Heart right ventricle (tissue), 16 donors: ENCODE measurements at places on chromosomes 12 and 14. TPM values are rescaled to one million over a fixed set of nuclear protein-coding genes. Genes with fewer than 3 reads are reported as not detected.
A peak's percentile ranks its signal among the peaks of the same experiment; 100 is the strongest.

GRCh38 chr12:78888568-78888967 lies 24.0 kb downstream of the SYT1 start:
- DNase-seq: no peak

DNA sequence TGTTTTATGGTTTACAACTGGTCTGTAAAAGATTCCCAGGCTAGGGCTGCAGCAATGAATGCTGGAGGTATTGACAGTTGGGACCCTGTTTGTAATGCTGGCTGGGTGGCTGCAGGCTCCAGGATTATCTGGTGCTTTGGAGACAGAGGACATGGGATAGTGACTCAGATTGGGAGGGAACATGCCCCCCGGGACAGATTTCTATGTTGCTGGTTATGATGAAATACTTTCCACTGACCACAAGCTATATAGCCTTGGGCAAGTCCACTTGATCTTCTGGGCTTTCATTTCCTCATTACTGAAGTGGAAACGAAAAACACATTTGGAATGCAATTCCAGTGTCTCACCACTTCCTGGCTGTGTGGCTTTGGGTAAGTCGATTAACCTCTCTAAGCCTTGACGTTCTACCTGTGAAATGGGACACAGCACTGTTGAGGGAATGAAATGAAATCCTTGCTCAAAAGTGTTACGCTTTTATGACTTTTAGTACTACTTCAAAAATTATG lies 6.3 kb upstream of the TPCN1 start:
- DNase-seq: peak; percentile 65

GRCh38 chr14:70181276-70181675 lies 7.5 kb downstream of the SLC8A3 start:
- DNase-seq: no peak

The GLIPR1L1 gene
- total RNA-seq: not detected

DNA sequence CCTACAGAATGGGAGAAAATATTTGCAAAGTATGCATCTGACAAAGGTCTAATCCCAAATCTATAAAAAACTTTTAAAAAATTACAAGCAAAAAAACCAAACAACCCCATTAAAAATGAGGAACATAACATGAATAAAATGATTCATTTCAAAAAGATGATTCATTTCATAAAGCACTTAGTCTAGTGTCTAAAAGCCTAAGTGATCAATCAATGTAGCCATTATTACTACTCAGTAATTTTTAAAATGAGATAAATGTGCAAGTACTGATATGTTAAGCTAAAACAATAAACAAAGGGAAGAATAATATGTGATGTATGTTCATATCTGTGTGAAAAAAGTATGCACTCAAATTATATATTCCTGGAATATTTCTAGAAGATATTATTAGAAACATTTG lies 119.1 kb upstream of the GARIN6 start:
- DNase-seq: no peak

- no peak for DNase-seq
These were observed 2.9 kb downstream of the PRMT5 start for GRCh38 chr14:22926316-22926715.

DNA sequence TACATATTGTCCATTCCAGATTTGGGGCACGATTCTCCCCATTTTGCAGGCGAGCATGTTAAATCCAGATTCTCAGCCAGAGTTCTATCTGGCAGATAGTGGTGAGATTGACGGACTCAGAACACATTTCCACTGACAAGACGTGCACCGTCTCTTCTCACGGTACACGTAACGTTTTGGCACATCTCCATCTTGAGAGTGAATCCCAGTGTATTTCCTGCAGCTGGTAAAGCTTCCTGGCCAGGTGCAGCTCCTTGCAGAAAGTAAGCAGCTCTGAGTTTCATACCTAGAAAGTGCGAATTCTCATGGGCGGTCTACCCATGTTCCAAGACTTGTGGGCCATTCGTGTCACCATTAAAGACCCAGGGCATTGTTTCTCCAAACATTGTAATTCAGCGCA lies 102.6 kb downstream of the TSPAN9 start:
- no peak for DNase-seq

The SERPINA12 gene
- not detected for total RNA-seq

DNA sequence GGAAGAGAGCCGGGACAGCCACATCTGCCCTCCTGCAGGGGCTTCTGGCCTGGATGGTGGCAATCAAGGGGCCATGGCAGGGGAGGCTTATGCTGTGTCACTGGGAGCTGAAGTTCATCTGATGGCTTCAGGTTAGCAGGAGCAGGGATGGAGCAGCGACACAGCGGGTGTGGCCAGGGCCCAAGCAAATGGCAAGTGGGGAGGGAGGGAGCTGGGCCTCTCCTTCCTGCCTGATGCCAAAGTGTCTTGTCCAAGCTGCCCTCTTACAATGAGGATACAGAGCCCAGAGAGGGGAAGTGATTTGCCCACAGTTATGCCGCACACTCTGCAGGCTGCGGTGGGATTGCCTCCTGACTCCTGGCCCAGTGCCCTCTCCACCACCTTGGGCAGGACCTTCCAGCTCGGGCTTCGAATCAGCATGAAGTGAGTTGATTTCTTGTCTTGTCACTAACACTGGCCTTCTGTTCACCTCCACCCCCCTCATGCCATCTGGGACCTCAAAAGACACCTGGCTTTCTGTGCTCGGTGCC lies 51.3 kb downstream of the IQSEC3 start:
- no peak for DNase-seq

The TMCC3 gene
- total RNA-seq: 4.1 TPM

- DNase-seq: no peak
These were observed 106.1 kb upstream of the RFLNA start for GRCh38 chr12:124188561-124189405.

DNA sequence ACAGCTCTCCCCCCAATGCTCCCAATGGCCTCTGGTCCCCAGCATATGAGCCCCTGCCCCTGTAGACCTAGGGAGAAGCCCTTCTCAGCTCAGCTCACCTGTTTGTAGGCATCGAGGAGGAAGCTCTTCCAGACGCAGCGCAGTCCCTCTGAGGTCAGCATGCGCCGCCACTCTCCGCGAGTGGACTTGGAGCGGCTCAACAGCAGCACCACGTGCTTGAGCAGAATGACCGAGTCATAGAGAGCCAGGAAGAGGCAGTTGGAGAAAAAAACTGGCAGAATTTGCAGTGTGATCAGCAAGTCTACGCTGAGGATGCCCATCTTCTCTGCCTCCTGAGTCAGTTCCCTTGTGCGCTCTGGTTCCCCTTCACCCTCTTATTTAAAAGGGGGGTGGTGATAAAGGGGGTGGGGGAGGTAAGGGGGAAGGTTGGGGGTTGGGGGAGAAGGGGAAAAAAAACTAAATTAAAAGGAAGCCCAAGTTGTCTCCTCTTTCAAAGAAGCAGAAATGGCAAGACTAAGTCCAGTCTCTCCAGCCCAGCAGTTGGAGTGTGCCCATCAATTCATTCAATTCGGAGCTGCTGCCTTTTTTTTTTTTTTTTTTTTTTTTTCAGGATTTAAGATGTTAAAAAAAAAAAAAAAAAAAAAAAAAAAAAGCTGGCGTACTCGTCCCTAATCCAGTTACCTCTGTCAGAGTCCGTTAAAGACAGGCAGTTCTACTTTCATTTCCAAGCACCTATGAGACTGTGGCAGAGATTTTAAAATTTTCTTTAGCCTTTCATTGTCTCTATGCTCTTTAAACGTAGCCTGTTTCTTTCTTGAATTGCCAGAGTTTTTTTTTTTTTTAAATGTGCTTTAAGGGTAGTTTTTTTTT lies at the start of gene DIO2:
DIO2 (minus strand) TSS at position 352 of the 870 bp plus-strand sequence; CDS start at position 320, 32 bp downstream.
- peak; percentile 46 for DNase-seq

DNA sequence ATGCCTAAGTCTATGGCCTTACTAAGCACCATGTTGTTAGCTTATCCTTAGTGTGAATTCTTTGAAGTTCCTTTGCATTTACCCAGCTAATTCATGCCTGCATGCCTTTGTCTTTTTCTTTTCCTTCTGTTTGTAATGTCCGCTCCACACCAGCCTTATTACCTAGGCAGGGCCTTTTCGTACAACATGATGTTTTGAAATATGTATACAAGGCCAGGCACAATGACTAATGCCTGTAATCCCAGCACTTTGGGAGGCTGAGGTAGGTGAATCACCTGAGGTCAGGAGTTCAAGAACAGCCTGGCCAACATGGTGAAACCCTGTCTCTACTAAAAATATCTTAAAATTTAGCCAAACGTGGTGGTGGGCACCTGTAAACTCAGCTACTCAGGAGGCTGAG lies 1636.5 kb upstream of the SEL1L start:
- no peak for DNase-seq

The PTGDR gene
- total RNA-seq: 0.18 TPM

GRCh38 chr14:68384881-68385280 lies 408.0 kb downstream of the ZFP36L1 start:
- DNase-seq: no peak

- DNase-seq: peak; percentile 53
These were observed 3.6 kb downstream of the ITGA7 start for GRCh38 chr12:55703901-55704761.

DNA sequence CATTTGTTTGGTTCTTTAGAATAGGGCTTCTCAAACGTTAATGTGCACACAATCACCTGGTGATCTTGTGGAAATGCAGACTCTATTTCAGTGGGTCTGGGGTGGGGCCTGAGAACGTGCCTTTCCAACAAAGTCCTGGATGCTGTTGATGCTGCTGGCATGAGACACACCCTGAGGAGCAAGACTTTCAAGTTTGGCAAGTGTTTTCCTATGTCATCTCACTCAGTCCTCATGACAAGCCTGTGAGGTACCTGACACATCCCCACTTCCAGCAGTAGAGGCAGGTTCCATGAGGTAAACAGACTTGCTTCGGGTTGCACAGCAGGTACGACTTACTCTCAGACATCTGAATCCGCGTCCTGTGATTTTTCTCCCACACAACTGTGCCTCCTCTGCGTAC lies 147.1 kb downstream of the MYRFL start:
- DNase-seq: no peak

GRCh38 chr12:6360080-6360571 lies 15.2 kb downstream of the SCNN1A start:
- DNase-seq: no peak

DNA sequence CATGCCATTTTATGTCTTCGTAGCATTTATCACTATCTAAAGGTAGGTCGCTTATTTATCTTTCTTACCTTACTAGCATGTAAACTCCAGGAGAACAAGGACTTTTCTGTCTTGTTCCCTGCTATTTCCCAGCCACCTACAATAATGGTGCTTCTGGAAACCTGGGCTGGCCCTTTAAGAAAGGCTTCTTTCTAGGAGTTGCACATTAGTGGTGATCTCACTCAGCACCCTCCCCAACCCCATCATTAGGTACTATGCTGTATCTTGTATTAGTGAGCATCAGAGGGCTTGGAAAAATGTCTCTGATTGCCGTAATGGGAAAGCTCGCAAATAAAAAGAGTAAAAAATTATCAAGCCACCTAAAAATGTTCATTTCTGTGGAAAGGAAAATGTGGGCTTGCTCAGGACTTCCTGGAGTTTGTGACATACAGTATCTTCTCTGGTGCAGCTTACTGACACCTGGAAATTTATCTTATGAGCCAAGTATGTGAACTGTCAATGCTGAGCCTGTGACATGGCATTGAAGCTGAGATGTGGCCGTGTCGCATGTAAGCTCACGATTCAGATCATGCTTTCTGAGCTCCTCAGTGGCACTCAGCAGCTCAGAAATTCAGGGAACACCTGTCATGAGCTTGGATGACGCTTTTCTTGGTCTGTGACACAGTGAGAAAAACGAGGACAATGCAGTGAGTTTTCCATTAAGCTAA lies 12.4 kb downstream of the CCDC92 start:
- no peak for DNase-seq

GRCh38 chr12:113852264-113852663 lies 113.9 kb downstream of the RBM19 start:
- DNase-seq: no peak

The LPCAT3 gene
- 60.9 TPM for total RNA-seq

GRCh38 chr14:95233702-95234241 lies 76.4 kb upstream of the DICER1 start:
- DNase-seq: peak; percentile 64

- DNase-seq: no peak
These were observed 38.7 kb upstream of the NCOR2 start for GRCh38 chr12:124605883-124606774.

DNA sequence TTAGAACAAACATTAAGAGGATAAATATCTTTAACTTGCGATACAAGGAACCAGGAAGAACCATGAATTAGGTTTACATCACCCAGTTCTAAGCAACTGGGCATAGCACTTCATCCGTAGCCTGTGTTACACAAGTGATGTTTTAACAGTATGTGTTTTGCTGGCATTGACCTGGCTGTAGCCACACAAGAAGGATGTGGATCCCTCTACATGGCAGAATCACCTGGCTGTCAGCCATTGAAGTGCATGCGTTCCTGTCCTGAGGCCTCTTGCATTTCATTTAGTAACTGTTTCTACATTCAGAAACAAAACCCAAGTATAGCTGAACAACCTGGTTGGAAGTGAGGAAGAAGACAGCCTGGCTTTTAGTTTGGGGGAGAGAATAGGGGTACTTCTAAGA lies 72.2 kb downstream of the TGFB3 start:
- no peak for DNase-seq

The LRP1-AS gene
- total RNA-seq: not detected

GRCh38 chr14:75293920-75294648 lies 15.5 kb downstream of the FOS start:
- peak; percentile 96 for DNase-seq

- no peak for DNase-seq
These were observed 54.3 kb downstream of the CLMN start for GRCh38 chr14:95265106-95266094.

DNA sequence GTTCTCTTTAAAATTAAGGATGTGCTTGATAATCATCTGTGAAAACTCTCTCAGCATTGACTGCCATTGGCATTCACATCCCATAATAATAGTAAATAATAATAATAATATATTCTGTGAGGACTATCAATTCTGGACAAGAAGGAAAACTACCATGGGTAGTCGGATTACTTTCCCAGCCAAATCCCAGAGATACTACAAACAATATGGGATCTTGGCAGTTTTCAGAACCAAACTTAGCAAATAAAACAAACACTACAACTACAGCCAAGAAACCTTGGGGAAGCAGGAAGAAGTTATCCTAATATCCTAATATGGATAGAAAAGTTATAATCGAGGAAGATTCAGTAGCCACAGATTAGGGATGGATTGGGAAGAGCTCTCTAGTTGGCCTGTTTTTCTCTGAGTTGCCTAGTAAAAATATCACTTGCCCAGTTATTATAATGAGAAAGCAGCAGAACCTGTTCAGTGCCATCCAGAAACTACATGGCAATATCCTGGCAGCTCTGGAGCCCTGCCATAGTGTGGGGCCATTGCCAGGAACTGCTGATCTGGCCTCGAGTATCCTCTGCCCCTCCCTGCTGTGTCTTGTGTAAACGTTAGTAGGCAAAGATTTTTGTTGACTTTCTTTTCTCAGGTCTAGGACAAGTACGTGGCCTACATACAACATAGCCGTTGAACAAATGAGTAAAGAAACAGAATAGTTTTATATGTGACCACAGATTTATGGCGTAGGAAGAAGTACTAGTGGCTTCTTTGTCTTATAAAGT lies 193.5 kb downstream of the SLC2A13 start:
- DNase-seq: peak; percentile 23

- DNase-seq: peak; percentile 77
These were observed 57.7 kb downstream of the HMGA2 start for GRCh38 chr12:65881965-65882413.

The AKAP5 gene
- total RNA-seq: 0.14 TPM

GRCh38 chr12:26286186-26286585 lies 90.8 kb downstream of the SSPN start:
- no peak for DNase-seq
